ENCODE measurements at places on chromosomes 6 and 20.

- DNase-seq: no peak
These were observed 48.7 kb downstream of the ADAT2 start for GRCh38 chr6:143401636-143402370.

DNA sequence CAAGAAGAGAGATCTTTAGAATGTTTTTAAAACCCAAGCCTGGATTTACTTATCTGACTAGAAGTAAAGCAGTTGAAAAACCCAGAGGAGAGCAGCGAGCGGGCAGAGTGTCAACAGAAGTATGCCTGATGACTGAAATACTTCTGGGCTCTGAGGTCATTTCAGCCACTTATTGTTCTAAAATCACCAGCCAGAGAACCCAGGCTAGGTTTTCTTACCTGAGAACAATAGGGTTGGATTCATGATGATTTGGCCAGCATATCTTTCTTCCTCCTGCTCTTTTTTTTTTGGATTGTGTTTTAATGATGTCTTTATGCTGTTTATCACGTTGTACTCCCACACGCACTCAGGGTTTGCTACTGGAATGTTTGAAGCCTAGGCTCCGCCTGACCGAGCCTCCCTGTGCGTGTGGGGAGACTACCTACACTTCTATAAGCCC lies 63.0 kb upstream of the KIF25 start:
- DNase-seq: no peak

DNA sequence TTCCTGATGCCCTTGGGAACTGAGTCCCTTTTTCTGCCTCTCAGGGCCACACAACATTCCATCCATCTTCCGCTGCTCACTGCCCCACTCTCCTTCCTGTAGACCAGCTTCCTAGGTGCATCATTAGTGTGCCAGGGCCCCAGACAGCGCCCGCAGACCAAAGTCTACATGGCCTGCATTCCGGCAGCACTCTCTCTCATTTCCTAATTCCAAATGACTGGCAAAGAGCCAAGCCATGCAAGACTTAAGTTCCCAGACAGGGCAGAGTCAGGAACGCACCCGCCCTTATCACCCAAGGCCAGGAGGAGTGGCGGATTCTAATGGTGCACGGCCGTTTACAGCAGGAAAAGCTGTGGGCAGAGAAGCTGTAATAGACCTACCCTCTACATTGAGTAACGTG lies 159.8 kb upstream of the ARID1B start:
- no peak for DNase-seq

DNA sequence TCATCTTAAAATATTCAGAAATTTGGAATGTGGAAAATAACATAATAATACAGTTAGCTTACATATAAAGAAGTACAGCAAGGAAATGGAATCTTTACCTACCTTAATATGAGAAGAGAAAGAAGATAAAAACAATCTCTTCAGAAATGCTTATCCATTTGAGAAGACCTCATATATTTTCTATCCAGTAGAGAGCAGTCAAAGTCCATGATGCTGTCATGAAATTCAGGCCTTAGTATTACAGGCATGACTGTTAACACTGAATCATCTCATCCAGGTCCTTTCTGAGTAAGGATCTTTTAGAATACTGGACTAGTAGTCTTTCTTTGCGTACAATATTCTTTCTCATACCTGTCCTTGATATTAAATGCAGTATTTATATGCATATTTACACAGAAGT lies 713.4 kb downstream of the CD109 start:
- DNase-seq: no peak

- no peak for DNase-seq
These were observed 60.7 kb downstream of the AKAP12 start for GRCh38 chr6:151300267-151300991.

GRCh38 chr6:148231572-148231971 lies 111.1 kb upstream of the SASH1 start:
- DNase-seq: no peak

Measured in stimulated activated CD8-positive, alpha-beta memory T cell treated with anti-CD3 and anti-CD28 coated beads, Interleukin-4, amount 100 ng/mL, for 1 hour (primary cell).